ENCODE measurements at places on chromosomes 12 and 14. TPM values are rescaled to one million over a fixed set of nuclear protein-coding genes. Genes with fewer than 3 reads are reported as not detected.

- no peak for DNase-seq
Measured at GRCh38 chr12:67773896-67774295, 125.4 kb downstream of the DYRK2 start.

Gene MGST1
- total RNA-seq: 0.24 TPM

- DNase-seq: no peak
Measured at GRCh38 chr12:25263594-25263993, 12.9 kb upstream of the KRAS start.

Gene VRTN
- not detected for total RNA-seq

- DNase-seq: no peak
Measured at GRCh38 chr12:94175763-94176668, 27.6 kb downstream of the PLXNC1 start.

Gene SVOP
- total RNA-seq: not detected

Gene CABP1
- total RNA-seq: 0.18 TPM

- no peak for DNase-seq
Measured at GRCh38 chr14:91419451-91419850, 1.8 kb upstream of the CCDC88C start.

DNA sequence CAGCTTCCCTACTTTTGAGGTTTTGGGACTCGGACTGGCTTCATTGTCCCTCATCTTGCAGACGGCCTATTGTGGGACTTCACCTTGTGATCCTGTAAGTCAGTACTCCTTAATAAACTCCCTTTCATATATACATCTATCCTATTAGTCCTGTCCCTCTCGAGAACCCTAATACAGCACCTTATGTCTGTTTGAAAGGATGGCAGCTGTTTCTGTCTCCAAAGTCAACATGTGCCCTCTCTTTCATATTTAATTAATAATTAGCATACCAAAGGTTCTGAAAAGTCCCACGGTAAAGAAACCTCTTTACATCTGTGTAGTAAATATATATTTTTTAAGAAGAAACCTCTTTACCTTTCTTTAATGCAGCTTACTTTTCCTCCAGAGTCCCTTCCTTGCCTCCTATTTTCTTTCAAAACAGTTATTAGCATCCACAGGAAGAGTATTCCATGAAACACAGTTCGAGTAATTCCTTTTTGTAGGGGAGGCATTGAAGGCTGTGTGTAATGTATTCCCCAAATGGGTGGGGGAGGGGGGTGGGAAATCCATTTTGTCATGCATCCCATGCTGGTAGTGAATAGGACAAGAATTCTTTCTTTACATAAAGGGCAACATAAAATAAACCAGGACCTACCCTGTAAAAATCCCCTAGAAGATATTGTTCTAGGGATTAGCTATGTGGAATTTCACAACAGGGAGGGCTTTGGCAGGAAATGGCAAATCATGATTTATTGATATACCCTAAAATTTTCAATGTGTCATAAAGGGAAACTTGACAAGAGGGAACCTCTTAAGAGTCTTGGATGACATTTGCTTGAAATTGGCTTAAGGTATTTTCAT, 241.5 kb downstream of the SUDS3 start:
- no peak for DNase-seq

Gene SPIC
- total RNA-seq: not detected

GRCh38 chr12:34606749-34607519, 584.6 kb downstream of the ALG10 start:
- DNase-seq: no peak

- no peak for DNase-seq
Measured at GRCh38 chr12:32583534-32583933, 95.6 kb upstream of the DNM1L start.

Gene SERPINA10
- not detected for total RNA-seq

DNA sequence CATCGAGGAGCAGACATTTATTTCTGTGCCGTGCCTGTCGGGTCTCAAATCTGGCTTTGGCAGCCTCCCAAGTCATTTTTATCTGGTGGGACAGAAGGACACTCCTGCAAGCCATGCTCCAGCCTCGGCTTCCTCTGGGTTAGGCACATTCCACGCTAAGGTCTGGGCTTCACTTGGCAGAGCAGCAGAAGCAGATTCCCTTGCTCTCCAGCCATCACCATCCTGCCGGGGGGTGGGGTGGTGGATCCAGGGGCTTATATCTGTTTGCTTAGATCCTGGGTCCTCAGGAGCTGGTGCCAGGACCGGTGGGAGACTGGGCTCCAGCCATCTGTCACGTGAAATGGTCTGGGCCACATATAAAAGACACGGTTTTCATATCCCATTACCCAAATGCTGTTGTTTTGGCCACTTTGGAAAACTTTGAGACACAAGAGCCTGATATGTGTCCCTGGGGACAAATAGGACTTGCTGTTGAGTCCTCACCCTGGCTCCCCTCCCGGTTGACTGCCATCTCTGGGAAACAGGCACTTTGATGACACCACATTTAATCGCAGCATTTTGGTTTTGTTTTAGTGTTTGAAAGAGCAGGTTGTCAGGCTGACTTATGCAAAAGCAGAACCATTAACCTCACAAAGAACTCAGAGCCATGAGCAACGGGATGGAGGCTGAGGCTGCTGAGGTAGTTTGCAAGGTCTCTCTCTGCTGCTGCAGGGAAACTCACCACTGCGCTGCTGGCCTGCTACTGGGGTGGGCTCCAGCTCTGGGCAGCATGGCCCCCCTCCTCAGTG, 69.6 kb upstream of the PRMT8 start:
- no peak for DNase-seq

GRCh38 chr12:113359133-113359938, 949 bp downstream of the PLBD2 start:
- DNase-seq: no peak

DNA sequence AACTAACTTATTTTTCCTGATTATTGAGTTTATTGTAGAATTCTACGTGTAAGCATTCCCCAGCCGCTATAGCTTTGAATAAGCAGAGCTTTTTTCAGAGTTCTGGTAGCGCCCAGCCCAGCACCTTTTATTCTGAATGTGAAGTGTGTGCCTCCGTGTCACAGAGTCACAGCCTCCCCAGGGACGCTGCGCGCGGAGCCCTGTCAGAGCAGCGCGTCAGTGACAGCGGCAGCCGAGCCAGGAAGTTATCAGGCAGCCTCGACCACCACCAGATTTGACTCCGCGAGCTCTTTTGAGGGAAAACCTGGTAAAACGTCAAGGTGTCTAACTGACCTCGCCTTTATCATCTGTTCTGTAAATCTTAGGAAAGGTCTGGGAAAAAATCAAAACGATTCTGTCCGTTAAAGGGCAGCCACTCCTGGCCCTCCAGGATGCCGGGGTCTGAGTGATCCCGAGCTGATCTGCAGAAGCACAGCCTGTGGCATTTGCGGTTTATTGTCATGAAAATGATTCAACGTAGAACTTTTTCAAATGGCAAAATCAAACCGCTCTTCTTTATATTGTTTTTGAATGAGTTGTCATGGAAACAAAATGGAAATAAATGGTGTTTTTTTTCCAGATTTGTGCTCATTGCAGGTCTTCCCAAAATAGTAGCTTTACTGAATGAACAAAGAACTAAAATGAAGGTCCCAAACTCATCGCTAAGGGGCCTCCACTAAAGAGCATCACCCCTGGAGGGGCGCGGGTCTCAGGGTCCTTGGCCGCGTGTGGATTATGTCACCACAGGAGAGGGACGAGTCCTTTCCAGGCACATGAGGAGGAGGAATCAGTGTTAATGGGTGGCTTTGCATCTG, 43.1 kb upstream of the MMP17 start:
- DNase-seq: no peak

Gene INHBE
- 0.38 TPM for total RNA-seq
